Urinary bladder (tissue), 4 donors: ENCODE measurements at places on chromosomes 13 and 19. TPM values are rescaled to one million over a fixed set of nuclear protein-coding genes. Genes with fewer than 3 reads are reported as not detected.

Gene PPM1N
- 0.53 TPM for total RNA-seq

Gene FFAR1
- total RNA-seq = not detected

Gene LHFPL6
- total RNA-seq = 84.3 TPM

Gene ERFL
- total RNA-seq = not detected

Gene HNRNPA1L2
- 4.3 TPM for total RNA-seq

Gene ATP8B3
- total RNA-seq = 1.4 TPM
